Posterior vena cava (tissue), 2 donors: ENCODE measurements at places on chromosomes 13 and 19.

DNA sequence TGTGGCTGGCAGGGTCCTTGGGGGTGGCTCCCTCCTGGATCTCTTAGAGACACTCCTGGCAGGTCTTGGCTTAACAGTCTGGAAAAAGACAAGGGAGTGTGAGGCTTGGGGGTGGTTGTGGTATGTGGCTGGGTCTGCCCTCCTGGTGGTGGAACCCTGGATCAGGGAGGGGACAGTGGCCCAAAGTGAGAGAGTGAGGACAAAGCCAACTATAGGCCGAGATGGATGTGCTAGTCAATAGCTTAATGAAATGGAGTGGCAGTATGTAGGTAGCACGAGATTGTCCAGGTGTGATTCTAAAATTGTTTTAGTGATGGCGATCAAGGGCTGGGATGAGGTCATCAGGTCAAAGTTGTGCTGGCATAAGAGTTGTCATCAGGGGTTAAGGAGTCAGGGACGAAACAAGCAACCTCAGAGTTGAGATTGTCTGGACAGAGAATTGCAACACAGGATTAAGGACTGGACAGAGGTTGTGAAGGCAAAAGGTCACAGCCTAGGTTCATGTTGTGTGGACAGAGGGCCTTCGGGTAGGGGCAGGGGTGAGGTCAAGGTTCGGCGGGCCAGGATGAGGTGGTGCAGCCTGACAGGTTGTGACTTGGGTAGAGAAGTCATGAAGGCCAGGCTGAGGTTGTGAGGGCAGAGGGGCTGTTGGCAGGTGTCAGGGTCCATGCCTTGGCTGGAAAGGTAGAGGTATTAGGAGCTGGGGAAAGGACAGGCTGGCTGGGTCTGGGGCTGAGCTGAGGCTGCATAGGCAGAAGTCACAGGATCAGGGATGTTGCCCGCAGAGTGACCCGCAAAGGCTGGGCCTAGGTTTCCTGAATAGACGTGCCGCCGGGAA, 4.5 kb upstream of the RASAL3 start:
- DNase-seq, result no peak

DNA sequence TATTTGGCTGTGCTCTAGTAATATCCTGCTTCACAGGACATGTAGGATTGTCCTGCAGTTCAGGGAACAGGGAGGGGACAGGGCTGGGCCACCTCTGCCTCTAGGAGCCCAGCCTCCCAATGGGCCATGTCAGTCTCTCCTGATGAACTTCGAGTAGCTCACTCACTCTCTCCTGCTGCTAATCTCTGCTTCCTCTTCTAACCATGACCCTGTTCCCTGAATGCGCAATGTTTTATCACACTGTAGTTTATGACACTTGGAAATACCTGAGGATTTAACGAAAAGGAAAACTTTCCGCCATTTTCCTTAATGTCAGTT, 9.2 kb downstream of the PARP4 start:
- no peak for DNase-seq

DNA sequence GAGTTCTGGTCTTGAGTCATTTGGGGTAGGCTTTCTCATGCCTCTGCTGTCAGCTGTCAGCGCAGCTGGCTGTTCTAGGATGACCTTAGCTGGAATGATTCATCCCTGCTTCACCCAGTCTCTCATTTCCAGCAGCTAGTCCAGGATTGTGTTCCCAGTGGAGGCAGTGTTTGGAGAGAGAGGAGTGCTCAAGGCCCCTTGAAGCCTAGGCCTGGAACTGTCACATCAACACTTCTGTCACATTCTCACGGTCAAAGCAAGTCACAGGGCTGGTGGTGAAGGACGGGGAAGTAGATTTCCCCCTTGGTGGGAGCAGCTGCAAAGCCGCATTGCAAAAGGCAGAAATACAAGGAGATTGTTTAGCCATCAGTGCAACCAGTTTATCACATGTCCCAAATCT, 15.2 kb downstream of the TPT1 start:
- DNase-seq, result peak; percentile 82

DNA sequence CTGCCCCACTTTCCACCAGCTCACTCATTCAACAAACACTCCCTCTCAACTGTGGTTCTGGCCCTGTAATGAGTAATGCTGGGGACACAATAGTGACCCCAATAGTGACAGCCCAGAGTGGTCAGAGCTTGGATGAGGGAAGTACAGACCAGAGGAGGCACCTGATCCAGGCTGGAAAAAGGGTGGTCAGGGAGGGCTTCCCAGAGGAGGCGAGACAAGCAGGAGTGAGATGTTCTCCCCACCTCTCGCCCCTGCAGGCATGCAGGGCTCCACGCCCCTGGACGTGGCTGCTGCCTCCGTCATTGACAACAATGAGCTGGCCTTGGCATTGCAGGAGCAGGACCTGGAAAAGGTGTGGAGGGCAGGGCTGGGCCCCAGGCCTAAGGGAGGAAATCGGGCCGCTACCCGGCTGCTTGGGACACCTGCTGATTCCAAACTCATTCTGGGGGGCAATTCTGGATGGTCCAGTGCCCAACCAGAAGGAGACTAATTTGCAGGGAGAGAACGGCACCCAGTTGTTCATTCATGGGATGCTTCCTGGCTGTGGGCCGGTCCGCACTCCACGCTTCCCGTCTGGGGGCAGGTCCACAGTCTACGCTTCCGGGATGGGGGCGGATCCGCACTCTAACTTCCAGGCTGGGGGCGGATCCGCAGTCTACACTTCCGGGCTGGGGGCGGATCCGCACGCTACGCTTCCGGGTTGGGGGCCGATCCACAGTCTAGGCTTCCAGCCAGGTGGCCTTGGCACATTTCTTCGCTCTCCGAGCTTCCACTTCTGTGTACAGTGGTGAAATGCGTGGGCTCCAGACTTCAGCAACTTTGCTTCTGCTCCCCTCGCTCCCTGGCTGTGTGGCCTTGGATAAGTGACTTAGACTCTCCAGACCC, 63.4 kb downstream of the RYR1 start:
- no peak for DNase-seq

GRCh38 chr13:111120422-111120821, 5.3 kb downstream of the ARHGEF7 start:
- DNase-seq, result peak; percentile 58

- DNase-seq, result no peak
Observed at GRCh38 chr19:36051236-36051635, 2.8 kb downstream of the THAP8 start.

DNA sequence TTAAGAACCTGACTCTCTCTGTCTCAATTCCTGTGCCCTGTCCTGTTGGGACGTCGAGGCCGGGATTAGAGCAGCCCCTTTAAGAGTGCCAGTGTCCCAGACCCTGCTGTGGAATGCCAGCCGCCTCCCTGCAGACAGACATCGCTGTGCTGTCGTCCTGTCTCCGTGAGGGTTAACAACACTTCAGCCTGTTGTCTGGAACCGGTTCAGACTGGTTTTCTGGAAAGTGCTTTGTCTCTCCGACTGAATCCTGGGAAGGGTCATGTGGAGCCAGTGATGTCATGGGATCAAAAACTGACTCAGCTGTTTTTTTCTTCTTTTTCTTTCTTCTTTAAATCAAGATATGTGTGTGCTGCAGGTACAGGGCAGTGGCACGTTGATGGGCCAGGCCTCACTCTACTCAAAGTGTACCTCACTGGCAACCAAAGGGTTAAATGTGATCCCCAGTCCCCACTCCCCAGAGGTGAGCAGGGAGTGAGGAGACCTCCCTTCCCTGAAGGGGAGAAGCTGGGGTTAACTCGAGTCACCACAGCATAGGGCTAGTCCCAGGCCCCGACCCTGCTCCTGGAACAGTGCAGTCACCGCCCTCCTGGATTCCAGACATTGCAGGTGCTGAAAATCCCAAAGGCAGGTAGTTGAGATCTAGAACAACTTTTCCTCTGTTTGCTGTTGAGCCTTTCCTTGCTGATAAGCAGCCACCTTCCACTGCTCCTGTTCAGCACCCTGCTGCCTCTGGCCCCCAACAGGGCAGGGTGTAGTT, 50.8 kb downstream of the TSSK6 start:
- DNase-seq, result no peak

- DNase-seq, result no peak
Observed at GRCh38 chr13:110590577-110590976, 24.8 kb upstream of the NAXD start.

GRCh38 chr13:113022391-113022744, 53.4 kb downstream of the MCF2L start:
- DNase-seq, result no peak

DNA sequence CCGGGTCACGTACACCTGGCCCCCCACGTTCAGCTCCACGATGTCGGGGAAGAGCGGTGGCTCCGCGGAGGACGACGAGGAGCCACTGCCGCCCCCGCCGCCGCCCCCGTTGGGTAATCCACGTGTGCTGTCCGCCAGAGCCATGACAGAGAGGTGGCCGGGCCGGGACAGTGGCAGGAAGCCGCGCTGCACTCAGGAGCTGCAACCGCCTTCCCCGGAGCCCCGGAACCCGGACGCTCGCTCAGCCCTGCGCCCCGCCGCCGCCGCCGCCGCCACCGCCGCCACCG, 257 bp downstream of the KCTD12 start:
- no peak for DNase-seq

DNA sequence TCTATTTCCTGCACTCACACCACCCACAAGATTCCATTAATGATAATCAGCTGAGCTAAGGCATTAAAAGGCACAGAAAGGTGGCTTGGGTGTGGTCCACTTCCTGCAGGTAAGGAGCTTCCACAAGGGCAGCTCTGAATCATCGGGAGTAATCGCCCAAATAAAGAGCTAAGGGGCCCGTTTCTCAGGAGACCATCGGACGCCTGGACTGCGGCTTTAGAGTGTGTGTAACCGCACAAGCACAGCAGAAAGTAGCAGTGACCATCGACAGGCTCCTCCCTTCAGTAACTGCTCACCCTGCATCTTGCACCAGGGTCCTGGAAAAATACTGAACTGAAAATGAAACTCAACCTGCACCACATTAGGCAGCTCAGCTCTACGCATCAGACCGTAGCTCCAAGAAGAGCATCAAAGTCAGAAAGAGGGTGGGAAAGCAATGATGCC, 6.0 kb downstream of the STK24 start:
- DNase-seq, result no peak

DNA sequence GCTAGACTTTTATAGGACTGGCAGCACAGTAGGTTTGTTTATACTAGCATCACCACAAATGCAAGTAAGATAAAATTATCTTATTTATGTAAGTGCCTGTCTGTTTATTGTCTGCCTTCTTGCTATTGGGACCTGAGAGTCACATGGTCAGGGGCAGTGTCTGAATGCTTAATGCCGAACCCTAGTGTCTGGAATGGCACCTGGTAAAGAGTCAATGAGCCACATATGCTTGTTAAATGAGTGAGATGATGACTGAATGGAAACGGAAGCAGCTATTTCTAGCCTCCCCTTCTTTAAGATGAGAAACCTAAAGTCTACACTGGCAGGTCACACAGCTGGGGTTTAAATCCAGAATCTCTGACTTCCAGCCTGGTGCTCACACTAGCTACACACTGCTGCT, 92.2 kb downstream of the STOML3 start:
- no peak for DNase-seq

DNA sequence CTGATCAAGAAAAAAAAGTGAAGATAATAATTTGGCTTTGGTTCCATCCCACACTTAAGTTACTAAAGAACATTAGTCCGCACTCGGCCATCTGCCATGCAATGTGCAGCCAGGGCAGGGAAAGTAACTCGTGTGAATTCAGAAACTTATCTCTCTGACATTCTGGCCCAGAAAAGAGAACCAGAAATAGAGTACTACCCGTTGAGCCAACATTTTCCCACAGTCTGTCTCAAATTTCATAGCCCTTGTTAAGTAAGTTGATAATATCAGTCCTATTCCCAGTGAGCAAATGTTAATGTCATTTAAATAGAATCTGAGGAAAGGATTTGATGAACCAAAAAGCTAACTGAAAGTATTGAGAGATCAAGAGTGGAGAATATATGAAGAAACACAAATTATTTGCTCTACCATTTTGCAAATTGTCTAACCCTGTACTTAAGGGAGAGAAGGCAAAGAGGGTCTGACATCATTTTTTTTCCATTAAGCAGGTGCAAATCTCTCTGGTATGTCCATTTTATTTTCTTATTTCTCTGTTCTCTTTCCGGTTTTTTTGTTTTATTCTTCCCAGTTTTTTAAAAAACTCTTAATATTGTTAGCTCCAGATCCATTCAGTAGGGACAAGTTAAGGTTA, 156.3 kb downstream of the NDFIP2 start:
- peak; percentile 90 for DNase-seq

GRCh38 chr13:44240611-44241145, 132.9 kb upstream of the SERP2 start:
- no peak for DNase-seq

DNA sequence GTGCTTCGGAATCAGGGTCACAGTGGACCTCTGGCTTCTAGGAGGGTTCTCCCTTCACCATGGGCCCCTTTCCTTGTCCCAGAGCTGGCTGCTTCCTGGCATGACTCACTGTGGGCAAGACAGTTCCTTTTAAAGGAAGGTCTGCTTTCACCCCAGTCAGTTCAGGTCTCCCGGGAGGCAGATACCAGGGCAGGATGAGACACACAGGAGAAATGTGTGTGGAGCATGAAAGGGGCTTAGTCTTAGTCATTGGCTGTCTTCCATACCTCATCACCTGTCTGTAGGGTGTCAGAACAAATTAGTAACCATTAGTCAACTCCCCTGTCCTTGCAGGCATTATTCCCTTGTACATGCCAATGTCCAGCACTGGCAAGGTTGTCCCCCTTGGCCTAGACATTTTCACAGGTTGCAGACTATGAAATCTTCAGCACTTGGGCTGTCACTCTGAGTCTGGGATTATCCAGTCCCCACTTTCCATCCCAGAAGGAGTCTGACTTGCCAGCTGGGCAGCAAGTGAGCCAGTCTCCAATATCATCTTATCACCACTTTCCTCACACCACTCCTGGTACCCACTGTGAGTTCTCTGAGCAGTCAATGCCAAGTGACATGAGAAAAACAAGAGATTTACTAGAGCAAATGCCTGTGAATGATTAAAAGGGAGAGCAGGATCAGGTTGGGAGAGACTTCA, 76.8 kb upstream of the MEDAG start:
- DNase-seq, result no peak

- DNase-seq, result no peak
Observed at GRCh38 chr13:36804588-36804987, 14.4 kb upstream of the RFXAP start.

DNA sequence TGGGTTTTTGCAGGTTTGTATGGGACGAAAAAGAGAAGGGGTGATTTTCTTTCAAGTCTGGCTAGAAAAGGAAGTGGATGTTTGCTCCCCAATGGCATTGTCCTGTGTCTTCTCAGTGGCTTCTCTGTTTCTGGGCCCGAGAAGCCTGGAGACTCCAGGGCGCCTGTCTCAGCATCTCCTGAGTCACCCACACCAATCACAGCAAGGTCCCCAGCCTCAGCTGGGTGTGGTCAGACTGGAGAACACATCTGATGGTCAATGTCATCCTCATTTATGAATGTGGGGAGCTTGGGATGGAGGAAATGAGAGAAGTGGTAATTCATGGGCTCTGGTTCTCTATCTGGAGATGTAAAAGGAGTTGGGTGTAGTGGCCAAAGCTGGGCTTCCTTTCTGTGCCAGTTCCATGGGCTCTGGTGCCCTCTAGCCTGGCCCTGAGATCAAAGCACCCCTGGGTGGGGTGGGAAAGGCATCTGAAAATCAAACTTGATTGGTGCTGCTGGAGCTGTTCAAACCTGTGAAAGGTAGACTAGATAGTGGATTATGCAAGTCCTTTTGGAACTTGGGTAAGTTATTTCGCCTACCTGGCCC, 13.4 kb downstream of the RASL11A start:
- no peak for DNase-seq
